ENCODE measurements at places on chromosomes 4 and X.

GRCh38 chr4:67499799-67500198 is 45.5 kb downstream of the CENPC start:
- DNase-seq = no peak

DNA sequence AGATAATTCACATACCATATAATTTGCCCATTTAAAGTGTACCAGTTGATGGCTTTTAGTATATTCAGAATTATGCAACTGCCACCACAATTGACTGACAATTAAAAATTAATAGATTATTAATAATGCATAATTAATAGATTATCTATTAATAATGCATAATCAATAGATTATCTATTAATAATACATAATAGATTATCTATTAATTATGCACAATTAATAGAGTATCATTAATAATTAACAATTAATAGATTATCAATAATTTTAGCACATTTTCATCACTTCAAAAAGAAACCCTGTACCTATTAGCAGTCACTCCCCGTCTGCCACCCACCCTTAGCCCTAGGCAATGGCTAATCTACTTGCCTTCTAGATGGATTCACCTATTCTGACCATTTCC is 108.6 kb upstream of the NR3C2 start:
- DNase-seq = no peak

DNA sequence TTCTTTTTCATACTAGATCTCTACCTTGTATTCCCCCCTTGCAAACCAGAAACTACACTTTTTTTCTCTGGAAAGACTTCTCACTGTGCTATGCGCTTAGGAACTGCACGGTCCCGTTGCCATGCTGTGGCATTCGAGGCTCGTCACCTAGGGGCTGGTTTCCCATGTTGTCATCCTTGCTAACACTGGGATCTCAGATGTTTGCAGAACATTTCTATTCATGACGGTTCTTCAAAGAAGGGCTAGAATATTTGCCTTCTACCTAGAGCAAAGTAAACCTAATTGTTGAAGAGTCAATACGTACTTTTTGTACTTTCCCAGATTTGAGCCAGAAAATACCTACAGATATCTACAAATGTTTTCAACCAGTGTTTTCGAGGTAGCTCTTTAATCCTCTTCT is 41.0 kb downstream of the RS1 start:
- no peak for DNase-seq

- DNase-seq = no peak
These were observed 521.6 kb downstream of the TRIML1 start for GRCh38 chr4:188660796-188661195.

DNA sequence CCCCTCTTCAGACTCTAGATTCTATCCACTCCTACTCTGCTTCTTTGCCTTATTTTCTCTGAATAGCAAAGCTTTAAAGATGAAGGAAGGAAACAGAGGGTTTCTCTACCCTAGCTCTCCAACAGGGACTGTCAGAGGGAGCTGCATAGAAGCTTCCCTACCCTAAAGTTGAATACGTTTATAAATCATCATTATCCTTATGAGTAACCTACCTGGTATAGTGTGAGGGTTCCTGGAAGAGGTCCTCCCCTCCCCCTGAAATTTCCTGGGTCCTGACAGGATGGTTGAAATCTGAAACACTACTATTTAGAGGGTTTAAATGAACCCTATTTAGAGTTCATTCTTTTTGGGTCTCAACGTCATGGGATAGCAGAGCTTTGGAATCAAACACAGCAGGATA is 187.0 kb upstream of the RBPJ start:
- no peak for DNase-seq

Measured in activated gamma-delta T cell treated with Interleukin-2 at 50 U/mL for 16 hours (primary cell).